NCI-H446 (cell line): ENCODE measurements at places on chromosomes 12 and 14.

GRCh38 chr12:41619705-41620104 is 431.6 kb downstream of the PDZRN4 start:
- DNase-seq = no peak

DNA sequence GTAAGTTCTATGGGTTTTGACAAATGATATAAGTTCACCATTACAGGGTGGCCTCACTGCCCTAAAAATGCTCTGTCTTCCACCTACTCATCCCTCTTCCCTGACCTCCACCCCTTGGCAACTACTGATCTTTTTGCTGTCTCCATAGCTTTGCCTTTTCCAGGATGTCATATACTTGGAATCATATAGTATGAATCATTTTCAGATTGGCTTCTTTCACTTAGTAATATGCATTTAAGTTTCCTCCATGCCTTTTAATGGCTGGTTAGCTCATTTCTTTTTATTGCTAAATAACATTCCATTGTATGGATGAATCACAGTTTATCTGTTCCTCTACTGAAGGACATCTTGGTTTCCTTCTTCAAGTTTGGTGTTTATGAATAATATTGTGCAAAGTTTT is 14.0 kb upstream of the PEX5 start:
- no peak for DNase-seq

DNA sequence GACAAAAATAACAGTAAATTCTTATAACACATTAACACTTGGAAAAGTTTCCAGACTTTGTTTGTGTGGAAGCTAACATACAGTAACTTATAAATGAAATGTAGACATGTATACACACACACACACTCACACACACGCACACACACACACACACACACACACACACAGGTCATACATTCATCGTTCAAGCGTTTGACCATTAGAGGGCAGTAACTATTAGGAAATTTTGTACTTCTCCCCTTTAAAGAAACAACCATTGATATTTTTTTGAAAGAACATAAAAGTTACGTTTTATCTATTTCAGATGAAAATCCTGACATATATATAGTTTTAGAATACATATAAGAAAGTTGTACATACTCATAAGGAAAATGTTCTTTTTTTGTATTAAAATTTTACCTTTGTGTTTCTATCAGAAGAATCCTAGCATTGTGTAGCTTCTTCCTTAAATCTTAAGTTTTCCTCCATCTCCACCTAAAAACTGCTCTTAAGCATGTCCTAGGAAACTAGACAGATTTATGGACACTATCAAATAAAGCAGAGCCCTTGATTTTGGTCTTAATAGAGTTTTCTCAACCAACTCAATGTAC is 29.0 kb downstream of the PTPRQ start:
- no peak for DNase-seq

GRCh38 chr14:79570648-79571047 is 640.7 kb downstream of the DIO2 start:
- no peak for DNase-seq

- no peak for DNase-seq
These were observed 177.3 kb upstream of the DDHD1 start for GRCh38 chr14:53330441-53330840.

GRCh38 chr12:128791395-128792322 is 32.1 kb downstream of the SLC15A4 start:
- DNase-seq = no peak

- no peak for DNase-seq
These were observed 232.6 kb upstream of the SRRM4 start for GRCh38 chr12:118748478-118749380.

DNA sequence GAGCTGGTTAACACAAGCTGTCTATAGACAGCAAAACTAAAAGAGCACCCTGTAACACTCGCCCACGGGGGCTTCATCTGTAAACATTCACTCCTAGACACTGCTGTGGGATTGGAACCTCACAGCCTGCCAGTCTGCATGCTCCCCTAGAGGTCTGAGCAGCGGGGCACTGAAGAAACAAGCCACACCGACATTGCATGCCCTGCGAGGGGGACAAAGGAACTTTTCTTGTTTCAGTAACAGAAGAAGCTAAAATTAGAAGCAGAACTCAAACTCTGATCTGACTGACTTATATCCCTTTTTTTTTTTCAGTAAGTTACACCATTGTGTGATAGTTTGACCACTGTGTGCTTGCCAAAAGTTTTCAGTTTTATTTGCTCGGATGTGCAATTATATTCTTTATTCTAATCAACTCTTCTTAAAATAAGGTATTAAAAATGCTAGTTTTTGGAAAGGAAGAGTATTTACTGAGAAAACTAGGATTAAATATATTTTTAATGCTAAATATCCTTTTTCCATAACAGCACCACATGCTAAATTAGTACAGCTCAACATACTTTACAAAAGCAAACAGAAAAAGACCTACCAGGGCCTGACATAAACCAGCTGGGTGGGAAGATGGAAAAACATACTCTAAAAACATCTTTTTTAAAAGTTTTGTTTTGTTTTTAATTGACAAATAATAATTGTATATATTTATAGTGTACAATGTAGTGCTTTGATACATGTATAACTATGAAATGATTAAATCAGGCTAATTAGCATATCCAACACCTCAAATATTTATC is 100.2 kb downstream of the EPS8 start:
- no peak for DNase-seq

GRCh38 chr14:23432946-23433345 is 2.5 kb downstream of the MYH7 start:
- DNase-seq = no peak

GRCh38 chr14:71586131-71586897 is 345.9 kb upstream of the RGS6 start:
- DNase-seq = no peak

DNA sequence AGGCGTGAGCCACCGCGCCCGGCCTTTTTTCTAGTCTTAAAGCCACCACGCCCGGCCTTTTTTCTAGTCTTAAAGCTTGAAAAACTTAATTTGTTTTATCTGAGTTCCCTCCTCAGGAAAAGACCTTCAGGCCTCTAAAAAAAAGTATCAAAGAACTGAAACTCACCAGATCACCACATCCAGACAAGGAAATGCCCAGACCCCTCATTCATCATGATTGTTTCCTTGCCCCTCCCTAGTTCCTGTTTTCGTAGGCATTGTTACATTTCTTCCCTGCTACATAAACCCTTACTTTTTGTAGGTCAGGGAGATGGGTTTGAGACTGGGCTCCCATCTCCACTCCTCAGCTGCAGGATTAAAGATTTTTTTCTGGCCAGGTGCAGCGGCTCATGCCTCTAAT is 21.1 kb upstream of the VWF start:
- no peak for DNase-seq

GRCh38 chr12:94566345-94566744 is 84.0 kb downstream of the TMCC3 start:
- no peak for DNase-seq

GRCh38 chr12:50999093-50999492 is 27.1 kb downstream of the SLC11A2 start:
- no peak for DNase-seq

DNA sequence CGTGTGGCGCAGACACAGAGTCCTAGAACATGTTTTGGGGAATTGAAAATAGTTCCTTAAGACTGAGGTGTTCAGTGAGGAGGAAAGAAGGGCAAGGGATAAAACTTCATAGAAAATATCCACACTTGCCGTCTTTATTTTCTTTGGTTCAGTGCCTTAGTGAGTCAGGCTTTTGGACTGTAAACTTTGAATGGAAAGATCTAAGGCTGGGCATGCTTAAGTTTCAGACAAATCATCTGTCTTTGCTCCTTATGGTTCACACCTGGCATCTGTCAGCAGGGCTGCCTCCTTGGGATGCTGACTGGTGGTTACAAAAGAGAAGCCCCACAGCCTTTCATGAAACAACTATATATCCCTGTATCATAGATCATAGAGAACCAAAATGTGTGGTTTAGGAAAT is 136.3 kb upstream of the PRICKLE1 start:
- no peak for DNase-seq

DNA sequence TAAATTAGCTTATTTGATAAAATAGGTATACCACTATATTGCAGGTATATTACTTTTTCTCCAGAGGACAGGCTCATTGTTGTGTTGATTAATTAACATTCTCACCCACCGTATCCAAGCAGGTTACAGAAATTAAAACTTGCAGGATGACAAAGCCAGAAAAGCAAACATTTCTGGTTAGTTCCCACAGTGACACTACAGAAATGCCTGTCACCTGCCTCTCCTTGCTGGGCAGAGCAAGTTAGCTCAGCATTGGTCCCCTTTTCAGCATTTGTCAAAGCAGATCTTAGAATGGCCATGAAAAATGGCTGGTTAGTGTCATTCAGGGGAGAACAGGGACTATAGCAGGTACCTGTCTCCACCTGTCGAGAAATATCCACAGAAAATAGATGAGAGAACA is 38.8 kb downstream of the RMST start:
- DNase-seq = no peak

- DNase-seq = no peak
These were observed 9.9 kb downstream of the GPR132 start for GRCh38 chr14:105055334-105055733.

DNA sequence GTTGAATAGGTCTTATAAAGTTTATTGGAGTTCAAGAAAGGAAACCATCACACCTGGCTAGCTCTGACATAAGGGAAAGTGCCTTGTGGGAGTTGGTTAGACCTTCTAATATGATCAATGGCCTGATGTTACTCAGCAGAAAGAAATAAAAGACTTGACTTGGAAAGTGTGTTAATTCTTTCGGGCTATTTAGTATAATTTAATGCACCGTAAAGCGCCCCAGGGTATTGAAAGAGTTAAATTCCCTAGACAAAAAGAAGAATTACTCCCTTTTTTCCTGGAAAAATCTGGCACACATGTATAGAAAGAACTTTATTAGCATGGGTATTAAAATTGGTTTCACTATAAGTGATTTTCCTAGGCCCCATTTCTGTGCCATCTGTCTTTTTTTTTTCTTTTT is 1125.7 kb upstream of the FLRT2 start:
- DNase-seq = no peak

DNA sequence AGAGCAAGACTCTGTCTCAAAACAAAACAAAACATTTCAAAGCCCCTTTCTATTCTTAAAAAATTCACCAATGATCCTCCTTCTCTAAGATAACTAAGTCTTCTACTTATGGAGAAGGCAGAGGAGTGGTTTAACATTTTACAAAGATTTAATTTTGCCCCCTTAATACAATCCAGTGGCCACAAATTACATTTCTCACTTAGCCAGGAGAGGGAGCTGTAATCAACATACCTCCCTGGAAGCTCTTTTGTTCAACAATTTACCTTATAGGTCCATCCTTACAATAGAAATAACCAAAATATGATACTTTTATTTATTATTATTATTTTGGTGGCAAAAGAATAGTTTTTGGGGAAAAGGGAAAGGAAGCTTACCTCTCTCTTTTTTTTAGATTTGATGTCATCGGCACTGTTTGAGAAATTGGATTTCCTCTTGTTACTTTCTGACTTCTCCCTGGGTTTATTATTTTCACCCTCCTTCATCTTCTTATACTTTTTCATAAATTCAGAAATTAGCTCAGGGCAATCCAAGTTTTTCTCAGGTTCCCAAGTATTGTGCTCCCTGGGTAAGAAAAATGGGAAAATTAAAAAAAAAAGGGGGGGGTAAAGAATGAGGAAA is 28.1 kb downstream of the CBX5 start:
- peak; percentile 11 for DNase-seq

GRCh38 chr14:56268039-56268438 is 149.8 kb downstream of the PELI2 start:
- no peak for DNase-seq

GRCh38 chr14:102215576-102216250 is 76.0 kb downstream of the WDR20 start:
- DNase-seq = no peak

GRCh38 chr12:94982456-94982855 is 21.0 kb downstream of the NDUFA12 start:
- no peak for DNase-seq

DNA sequence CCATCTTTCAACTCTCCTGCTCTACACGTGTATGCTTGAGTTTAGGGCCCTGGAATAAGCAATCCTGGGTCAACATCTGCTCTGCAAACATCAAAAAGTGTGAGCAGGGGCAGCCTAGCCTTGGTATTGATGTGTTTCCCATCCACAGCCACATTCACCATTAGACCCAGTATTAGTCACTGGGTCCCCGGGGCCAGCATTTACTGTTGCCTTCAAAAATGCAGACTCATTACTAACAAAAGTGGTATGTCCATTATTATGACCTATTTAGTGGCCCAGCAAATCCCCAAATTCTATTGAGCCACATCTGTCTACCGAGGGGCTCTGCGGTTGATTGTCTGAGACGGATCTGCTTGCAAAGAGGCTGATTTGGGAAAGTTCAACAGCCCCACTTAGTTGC is 661.8 kb downstream of the DIO2 start:
- no peak for DNase-seq

DNA sequence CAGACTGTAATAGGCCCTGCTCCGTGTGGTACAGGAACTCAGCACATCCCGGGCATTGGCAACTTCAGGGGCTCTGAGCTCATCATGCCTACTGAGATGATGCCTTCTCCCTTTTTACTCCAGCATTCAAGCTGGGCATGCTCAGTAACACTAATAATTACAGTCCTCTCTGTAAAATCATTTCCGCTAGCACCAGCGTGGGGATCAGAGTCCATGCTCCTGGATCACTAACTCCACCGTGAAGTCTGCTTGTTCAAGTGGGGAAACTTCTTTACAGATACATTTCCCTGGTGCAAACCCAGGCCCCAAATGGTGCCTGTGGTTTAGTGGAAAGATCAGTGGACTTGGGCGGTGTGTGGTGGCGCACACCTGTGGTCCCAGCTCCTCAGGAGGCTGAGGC is 16.7 kb downstream of the CLSTN3 start:
- no peak for DNase-seq

DNA sequence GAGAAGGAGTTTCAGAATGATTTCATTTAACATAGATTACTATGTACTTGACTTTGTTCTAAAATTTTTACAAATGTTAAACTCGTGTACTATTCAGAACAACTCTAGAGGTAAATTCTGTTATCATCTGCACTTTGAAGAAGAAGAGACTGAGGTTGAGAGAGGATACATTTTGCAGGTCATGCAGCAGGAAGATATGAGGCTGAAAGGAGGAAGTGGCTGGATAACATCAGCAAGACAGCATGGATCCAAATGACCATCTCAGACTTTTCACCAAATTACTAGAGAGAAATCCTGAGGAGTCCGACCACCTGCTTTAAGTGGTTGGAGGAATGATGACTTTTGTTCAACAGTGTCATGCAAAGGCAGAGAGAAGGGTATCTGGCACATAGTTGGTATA is 84.9 kb downstream of the ASCL4 start:
- DNase-seq = no peak
